ENCODE measurements at places on chromosomes 11 and 22.
A peak's percentile ranks its signal among the peaks of the same experiment; 100 is the strongest.

GRCh38 chr11:19576903-19577302, 135.7 kb upstream of the NAV2 start:
- no peak for DNase-seq

DNA sequence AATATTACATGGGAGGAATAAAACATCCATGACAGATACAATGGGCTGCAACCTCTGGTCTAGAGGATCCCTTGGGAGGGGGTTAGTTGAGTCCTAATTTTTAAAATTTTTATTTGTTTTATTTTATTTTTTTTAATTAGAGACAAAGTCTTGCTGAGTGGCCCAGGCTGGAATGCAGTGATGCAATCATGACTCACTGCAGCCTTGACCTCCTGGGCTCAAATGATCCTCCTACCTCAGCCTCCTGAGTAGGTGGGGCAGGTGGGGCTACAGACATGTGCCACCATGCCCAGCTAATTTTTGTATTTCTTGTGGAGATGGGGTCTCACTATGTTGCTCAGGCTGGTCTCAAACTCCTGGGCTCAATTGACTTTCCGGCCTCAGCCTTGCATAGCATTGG, 43.1 kb downstream of the FDX1 start:
- DNase-seq = no peak

GRCh38 chr11:112623057-112623456, 338.2 kb upstream of the NCAM1 start:
- no peak for DNase-seq

- no peak for DNase-seq
Observed at GRCh38 chr11:13216019-13216710, 61.4 kb upstream of the BMAL1 start.

DNA sequence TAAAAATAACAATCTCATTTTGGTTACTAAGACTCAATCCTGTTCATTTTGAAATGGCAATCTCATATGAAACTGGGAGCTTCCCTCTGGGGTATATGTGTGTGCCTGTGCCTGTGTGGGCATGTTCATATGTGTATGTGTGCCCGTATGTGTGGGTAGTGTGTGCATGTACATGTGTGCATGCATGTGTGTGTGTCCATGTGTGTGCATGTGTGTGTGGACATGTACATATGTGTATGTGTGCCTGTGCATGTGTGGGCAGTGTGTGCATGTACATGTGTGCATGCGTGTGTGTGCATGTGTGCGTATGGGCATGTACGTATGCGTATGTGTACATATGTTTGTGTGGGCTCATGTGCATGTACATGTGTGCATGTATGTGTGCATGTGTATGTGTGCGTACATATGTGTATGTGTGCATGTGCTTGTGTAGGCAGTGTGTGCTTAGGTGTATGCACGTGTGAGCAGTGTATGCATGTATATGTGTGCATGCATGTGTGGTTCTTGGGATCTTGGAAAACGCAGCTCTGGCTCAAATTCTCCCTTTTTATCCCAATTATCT, 24.5 kb upstream of the CACNG2 start:
- no peak for DNase-seq

- DNase-seq = no peak
Observed at GRCh38 chr11:130402570-130402969, 25.8 kb downstream of the ADAMTS8 start.

- DNase-seq = no peak
Observed at GRCh38 chr22:38870791-38871359, 1.1 kb downstream of the CBX6 start.

DNA sequence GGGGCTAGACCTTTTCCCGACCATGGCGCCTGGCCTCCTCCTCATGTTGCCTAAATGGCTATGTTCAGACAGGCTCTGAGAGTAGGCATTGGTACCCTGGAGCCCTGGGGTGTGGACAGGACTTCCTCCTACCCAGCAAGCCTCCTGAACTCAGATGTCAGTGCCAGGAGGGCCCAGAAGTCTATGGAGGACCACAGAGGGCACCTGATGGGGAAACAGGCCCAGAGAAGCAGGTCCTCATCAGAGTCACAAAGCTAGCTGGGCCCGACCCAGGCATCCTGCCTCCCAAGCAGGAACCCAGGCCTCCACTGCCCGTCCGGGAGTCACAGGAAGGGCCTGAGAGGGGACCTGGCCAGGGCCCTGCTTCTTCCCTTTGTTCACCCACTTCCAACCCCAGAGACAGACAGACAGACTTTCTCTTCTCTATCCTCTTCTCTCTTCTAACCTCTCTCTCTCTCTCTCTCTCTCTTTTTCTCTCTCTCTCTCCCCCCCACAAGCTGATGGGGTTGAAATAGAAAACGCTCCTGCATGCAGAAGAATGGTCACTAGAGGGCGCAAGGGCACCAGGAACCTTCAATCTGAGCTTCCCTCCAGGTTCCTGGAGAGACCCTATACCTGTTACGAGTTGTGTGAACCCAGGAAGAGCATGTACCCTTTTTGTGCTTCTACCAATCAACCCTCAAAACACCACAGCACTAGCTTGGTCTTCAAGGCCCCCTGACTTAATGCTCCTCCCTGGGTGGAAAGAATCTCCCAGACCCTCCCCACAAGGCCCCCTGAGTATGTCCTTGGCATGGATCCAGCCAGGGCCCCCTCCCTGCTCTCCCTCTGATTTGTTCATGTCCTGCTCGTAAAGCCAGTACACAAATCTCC, 27.1 kb downstream of the ARAP1 start:
- DNase-seq = peak; percentile 71

DNA sequence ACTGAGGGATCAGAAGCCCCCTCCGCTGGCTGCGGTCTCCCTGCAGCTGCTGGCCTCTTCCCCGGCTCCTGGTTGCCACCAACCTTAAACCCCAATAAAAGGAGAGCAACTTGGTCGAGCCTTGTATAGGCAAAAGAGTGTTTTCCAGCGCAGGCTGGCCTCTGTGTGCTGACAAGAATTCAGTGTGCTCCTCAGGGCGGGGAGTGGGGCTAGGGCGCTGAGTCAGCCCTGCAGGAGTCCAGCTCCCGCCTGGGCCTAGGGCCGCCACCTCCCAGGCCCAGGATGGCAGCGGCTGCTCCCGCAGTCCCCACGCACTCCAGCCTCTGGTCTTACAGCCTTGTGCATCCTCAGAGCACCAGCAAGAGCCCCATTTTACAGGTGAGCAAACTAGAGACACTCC, at the start of gene SHISAL1:
TSS of gene SHISAL1 (minus strand) at position 186 of the 400 bp plus-strand sequence. CDS start 12,006 bp downstream, outside the sequence.
- DNase-seq = no peak
